ENCODE measurements at places on chromosomes 4 and X. TPM values are rescaled to one million over a fixed set of nuclear protein-coding genes. Genes with fewer than 3 reads are reported as not detected.

MAGEC1 gene
- total RNA-seq: not detected

VCX3A gene
- total RNA-seq: not detected

DNA sequence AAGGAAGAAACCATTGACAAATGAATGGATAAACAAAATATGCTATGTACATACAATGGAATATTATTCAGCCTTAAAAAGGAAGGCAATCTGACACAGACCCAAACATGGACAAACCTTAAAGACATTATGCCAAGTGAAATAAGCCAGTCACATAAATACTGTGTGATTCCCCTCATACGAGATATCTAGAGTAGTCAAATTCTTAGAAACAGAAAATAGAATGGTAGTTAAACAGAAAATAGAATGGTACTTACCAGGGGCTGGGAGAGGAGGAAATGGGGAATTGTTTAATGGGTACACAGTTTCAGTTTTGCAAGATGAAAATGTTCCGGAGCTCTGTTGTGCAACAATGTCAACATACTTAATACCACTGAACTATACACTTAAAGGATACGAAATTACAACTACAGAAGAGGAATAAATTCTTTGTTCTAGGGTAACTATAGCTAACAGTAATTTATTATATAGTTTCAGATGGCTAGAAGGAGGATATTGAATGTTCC, 47.8 kb upstream of the DUSP21 start:
- no peak for DNase-seq
- no peaks in the 10 kb centered on the region for H3K27me3 ChIP-seq
- H3K36me3 ChIP-seq: no peaks in the 10 kb centered on the region
- no peak overlapping the region for H3K4me3 ChIP-seq
- H3K27ac ChIP-seq: no peak overlapping the region
- no peaks in the 10 kb centered on the region for H3K4me1 ChIP-seq

SLC2A9 gene
- 25.2 TPM for total RNA-seq

GRCh38 chrX:142978130-142978684, 47.5 kb upstream of the SPANXN4 start:
- DNase-seq: no peak
- H3K27ac ChIP-seq: no peak overlapping the region
- no peaks in the 10 kb centered on the region for H3K4me1 ChIP-seq
- no peak overlapping the region for H3K4me3 ChIP-seq

- H3K4me3 ChIP-seq: no peak overlapping the region
- no peaks in the 10 kb centered on the region for H3K27me3 ChIP-seq
- H3K27ac ChIP-seq: no peak overlapping the region
- peaks cover 21% of the 10 kb centered on the region for H3K4me1 ChIP-seq
These were observed 5.8 kb downstream of the PAPSS1 start for GRCh38 chr4:107714256-107714655.

DNA sequence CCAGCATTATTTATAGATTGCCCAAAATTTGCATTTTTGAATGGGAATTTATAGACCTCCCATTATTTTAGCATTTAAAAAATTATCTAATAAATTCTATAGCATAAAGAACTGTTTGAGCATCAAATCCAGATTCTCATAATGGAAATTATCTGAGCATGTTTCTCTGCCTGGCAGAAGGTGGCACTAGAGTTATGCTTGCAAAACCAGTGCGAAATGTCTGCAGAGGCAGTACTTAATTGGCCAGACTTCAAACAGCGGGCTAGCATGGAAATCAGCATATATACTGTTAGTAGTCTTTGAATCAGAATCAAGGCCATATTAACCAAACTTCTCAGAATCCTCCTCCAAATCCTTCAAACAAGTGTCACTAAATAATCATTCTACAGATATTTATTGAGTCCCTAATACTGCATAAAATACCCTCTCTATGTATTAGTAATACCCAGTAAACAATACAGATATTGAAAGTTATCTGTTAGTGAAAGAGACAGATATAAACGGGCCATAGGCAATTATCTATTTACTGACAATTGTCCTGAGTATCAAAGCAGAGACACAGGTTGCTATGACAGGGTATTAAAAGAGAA, 78.7 kb upstream of the DCLK2 start:
- no peaks in the 10 kb centered on the region for H3K36me3 ChIP-seq
- no peak for DNase-seq
- no peaks in the 10 kb centered on the region for H3K4me1 ChIP-seq
- no peak overlapping the region for H3K4me3 ChIP-seq
- no peak overlapping the region for H3K27ac ChIP-seq

ZNF711 gene
- total RNA-seq: 1.2 TPM

UGT2B10 gene
- not detected for total RNA-seq
